HS-27A (cell line): ENCODE measurements at places on chromosomes 1 and 21.

GRCh38 chr1:174428033-174428432 is 19.7 kb upstream of the GPR52 start:
- DNase-seq = no peak

DNA sequence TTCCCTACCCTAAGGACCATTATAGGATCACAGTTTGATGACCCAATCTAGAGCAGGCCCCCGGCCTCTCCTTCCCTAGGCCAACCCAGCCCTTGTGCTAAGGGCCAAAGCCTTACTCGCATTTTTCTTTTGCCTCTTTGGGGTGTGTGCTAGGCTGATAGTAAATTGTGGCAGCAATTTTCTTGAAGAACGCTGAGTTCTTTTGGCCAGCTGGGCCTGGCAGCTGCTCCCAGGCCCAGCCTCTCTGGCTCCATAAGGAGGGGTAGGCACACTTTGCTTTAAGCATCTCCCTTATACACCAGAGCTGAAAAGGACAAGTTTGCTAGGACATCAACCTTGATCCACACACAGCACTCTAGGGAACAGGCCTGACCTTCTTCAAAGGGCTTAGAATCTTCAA is 4.2 kb downstream of the OLFML2B start:
- DNase-seq = no peak

DNA sequence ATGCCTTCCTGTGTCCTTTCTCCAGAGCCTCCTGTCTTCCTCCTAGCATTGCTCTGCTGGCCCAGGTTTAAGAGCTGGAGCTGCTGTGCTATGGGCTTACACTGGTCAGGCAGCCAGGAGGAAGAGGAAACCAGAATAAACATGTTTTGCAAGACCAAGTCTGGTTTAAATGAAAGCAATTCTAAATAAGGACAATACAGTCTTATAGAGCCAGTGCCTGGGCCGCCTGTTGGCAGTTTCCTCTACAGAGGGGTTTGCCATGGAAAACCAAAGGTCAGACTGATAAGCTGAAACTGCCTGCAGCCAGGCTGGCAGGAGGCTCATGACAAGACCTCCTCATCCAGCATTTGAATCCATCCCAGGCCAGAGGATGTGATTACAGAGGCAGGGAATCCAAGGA is 92.9 kb upstream of the FGGY start:
- no peak for DNase-seq

GRCh38 chr1:9877962-9878361 is 32.1 kb downstream of the CTNNBIP1 start:
- no peak for DNase-seq

DNA sequence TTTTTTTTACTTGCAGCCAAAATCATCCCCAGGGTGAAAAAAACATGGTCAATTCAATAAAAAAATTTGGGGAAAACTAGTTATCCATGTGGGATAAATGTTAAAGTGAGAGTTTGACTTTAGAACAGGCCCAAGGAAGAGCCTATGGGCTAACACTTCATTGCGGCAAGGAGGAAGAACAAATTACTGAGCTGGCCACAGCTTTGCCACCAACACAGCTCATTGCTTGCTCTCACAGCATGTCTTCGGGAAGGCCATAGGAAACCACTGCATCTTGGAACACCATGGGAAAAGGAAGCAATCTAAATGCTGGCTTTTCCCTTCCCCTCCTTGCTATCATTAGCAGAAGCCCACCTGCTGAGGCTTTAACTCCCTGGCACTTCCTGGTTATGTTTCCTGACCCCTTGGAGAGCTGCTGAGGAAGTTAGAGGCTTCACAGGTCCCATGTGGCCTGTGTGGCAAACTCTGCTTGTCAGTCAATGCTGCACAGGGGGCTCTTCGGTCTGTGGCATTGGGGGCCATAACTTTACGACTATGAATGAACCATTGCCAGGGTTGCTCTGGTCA is 86.0 kb downstream of the SLC25A24 start:
- DNase-seq = no peak

GRCh38 chr1:113511269-113511668 is 121.0 kb downstream of the MAGI3 start:
- DNase-seq = no peak

GRCh38 chr1:23544444-23545389 is 13.7 kb upstream of the E2F2 start:
- peak; percentile 72 for DNase-seq

- no peak for DNase-seq
Observed at GRCh38 chr1:214004014-214004413, 16.2 kb downstream of the PROX1 start.

DNA sequence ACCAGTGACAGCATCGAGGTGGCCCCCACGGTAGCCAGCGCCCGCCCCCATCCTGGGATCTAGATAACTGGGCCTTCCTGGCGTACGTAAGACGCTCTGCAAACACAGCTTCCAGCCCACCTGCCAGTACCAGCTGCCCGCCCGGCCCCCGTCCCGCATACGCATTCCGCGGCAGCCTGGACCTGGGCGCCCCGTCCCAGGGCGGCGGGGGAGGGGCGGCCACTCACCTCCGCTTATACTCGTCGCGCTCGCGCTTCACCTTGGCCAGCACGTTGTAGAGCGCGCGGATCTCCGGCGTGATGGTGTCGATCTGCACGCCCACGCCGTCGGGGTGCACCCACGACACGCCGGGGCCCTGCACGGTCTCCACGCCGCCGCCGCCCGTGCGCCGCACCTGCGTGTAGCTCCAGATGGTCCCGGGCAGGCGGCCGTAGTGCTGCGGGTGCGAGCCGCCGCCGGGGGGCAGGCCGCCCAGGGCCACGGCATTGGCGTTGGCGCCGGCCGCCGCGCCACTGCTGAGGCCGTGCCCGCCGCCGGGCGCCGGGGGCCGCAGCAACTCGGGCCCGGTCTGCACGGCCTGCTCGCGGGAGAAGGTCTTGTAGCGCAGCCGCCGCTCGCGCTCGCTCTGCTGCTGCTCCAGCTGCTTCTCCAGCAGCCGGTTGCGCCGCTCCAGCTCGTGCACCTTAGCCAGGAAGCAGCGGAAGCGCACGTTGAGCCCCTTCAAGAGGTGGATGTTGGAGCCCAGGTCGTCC is 859 bp downstream of the IFFO2 start:
- DNase-seq = no peak

GRCh38 chr1:226863446-226863845 is 7.0 kb upstream of the PSEN2 start:
- DNase-seq = no peak

DNA sequence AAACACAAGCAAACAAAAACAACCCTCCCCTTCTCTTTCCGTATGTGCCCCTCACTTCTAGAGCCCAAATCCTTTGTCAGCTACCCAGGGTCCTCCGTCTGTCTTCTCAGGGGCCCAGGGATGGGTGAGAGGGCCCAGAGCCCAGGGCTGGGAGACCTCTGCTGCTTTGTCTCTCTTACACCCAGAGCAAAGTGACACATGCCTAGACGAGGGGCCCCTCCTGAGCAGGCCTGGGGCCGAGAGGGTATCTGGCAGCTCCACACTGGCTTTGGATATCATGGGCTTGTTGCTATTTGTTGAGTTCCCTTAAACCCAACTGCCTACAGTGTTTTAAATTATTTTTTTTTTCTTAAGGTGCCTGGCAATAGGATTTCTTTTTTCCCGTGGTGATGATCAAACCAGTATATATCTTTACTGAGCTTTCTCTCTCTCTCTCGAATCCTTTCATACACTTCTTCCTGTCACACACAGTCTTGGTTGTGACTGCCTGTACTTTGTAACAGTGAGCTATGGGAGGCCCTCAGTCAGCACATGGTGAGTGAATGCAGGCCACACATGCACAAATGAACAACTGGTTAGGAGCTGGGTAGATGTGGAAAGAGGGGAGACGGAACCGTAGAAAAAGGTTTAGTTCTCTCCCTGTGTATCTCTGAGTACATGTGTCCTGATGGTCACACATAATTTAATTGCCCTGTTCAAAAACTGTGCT is 14.5 kb downstream of the RASSF5 start:
- DNase-seq = no peak

DNA sequence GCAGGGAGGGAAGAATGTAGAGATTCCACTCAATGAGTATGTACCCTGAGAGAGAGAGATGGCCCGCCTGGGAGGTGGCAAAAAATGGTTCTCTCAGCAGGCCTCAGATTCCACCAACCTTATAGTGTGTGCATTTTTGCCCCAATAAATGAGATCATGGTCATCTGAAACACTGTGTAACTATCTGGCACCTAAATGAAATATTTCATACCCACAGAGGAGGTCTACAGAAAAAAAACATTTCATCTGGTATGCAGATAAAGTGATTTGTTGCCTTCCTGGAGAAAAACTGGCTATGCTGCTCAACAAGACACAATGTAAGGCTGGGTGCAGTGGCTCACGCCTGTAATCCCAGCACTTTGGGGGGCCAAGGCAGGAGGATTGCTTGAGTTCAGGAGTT is 4.9 kb downstream of the TMCO2 start:
- DNase-seq = no peak

GRCh38 chr1:106584107-106584506 is 472.4 kb upstream of the PRMT6 start:
- DNase-seq = no peak

GRCh38 chr1:151846062-151846568 is 6.5 kb upstream of the C2CD4D start:
- peak; percentile 5 for DNase-seq

DNA sequence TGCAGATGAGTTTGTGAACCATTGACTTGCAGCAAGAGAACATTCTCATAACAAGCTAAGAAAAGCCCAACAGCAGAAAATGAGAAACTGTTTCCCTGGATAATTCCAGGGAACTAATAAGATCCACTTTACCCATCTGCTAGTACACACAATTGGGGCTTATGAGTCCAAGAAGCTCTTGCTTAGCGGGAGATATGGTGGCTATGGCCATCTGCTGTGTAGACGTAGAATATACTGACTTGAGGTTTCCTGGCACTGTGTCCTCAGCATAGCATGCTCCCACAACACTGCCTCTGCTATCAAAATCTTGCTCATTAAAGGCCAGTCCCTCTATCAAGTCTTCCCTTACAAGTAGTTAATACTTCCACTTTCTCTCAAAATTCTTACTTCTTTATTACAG is 6.8 kb upstream of the RXRG start:
- no peak for DNase-seq

- DNase-seq = no peak
Observed at GRCh38 chr1:178418284-178418955, 78.3 kb downstream of the CLEC20A start.

GRCh38 chr1:228996281-228996680 is 261.0 kb downstream of the RHOU start:
- no peak for DNase-seq

- no peak for DNase-seq
Observed at GRCh38 chr1:100187912-100188311, 9.9 kb upstream of the LRRC39 start.

- DNase-seq = no peak
Observed at GRCh38 chr1:215797859-215798258, 230.8 kb downstream of the KCTD3 start.
